ENCODE measurements at places on chromosomes 2 and 18.

DNA sequence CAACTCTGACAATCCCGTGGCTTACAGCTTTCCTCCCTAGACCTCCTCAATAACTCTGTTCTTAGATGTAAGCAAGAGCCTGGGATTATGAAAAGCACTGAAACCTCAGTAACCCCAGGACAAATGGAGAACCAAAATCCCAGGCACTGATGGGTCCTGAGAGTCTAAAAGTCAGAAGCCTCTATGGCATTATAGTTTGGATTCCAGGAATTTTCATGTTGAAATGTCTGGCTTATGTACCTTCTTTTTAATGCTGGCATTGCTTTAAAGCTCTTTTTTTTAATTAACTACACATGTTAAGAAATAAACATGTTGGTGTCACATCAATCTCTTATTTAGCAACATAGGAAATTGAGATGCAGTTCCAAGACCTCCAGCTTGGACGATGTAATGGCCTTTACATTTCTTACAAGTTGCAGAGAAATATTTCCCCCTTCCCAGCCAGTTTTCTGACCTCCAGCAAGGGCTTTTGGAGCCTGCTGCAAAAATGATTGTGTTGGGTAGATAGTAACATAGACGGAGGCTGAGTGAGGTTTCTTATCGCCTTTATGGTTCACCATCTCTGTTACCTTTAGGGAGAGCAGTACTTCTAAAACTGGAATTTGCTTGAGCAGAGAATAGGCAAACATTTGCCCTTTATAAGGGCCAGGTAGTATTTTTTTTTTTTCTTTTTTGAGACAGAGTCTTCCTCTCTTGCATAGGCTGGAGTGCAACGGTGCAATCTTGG, 84.8 kb upstream of the RASGRP3 start:
- no peak for DNase-seq
- no peak overlapping the region for H3K4me3 ChIP-seq
- no peaks in the 10 kb centered on the region for H3K36me3 ChIP-seq
- no peaks in the 10 kb centered on the region for H3K4me1 ChIP-seq
- no peaks in the 10 kb centered on the region for H3K27me3 ChIP-seq
- H3K27ac ChIP-seq, result no peak overlapping the region

DNA sequence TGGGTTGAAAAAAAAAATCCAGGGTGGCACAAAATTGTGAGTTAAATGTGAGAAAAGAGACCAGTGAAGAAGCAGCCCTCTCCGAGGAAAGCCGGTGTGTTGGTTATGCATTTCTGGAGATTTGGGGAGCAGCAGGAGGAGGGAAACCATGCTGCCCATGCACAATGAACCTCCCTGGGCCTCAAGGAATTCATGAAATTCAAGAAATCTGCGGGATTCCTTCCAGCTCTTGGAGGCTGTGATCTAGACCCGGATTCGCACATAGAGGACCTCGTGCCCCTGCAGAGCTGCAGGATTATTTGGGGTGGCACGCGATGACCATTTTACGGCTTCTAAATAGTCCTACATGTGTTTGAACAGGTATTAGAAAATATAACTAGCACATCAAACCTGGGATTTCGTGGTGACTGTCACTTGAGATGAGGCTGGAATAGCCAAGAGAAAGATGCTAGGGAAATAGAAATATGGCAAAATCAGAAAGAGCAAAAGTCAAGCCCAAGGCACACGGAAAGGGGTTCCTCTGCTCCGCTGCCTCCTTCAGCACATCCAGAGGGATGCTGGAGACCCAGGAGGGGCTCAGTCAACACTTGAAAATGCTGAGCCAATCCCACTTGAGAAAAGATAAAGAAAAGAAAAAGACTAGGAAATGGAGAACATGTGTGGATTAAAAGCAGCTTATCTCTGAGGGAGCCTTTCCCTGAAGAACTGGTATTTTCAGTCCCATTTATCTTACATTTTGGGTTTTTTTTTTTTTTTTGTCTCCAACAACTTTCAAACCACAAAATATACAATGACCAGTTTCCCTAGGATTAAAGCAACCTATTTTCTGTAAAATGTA, 22.0 kb downstream of the KCTD1 start:
- H3K27me3 ChIP-seq, result no peaks in the 10 kb centered on the region
- H3K36me3 ChIP-seq, result no peaks in the 10 kb centered on the region
- H3K27ac ChIP-seq, result no peak overlapping the region
- DNase-seq, result no peak
- no peak overlapping the region for H3K4me3 ChIP-seq
- peaks cover 6% of the 10 kb centered on the region for H3K4me1 ChIP-seq

DNA sequence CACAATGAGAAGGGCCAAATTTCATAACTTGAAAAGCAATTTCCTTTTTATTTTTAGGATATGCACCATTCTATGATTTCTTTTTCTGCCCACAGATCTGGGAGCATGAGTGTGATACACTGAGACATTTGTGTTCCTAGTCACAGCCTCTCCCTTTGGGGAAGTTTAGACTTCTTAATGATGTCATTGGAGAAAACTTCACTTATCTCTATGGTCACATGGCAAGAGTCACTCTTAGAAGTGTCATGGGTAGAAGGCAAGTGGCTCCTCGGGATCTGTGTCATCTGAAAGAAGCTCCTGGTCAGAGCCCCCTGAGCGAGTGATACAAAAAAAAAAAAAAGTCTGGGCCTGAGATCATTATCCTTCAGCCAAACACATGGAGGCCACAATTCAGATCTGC, 62.5 kb upstream of the LGALSL start:
- DNase-seq, result no peak
- H3K4me1 ChIP-seq, result peaks cover 7% of the 10 kb centered on the region
- no peaks in the 10 kb centered on the region for H3K36me3 ChIP-seq
- H3K27ac ChIP-seq, result no peak overlapping the region

- H3K4me1 ChIP-seq, result no peaks in the 10 kb centered on the region
- no peaks in the 10 kb centered on the region for H3K27me3 ChIP-seq
- no peaks in the 10 kb centered on the region for H3K36me3 ChIP-seq
- DNase-seq, result no peak
- no peak overlapping the region for H3K27ac ChIP-seq
- no peak overlapping the region for H3K4me3 ChIP-seq
Measured at GRCh38 chr2:137764646-137765045, 199.6 kb upstream of the HNMT start.

- H3K27ac ChIP-seq, result no peak overlapping the region
- H3K27me3 ChIP-seq, result no peaks in the 10 kb centered on the region
- H3K36me3 ChIP-seq, result no peaks in the 10 kb centered on the region
- H3K4me1 ChIP-seq, result peaks cover 6% of the 10 kb centered on the region
- no peak overlapping the region for H3K4me3 ChIP-seq
- DNase-seq, result no peak
Measured at GRCh38 chr2:188620916-188621315, 329.2 kb downstream of the GULP1 start.

All from body of pancreas (tissue), 4 donors.